Suppressor macrophage (primary cell): ENCODE measurements at places on chromosomes 4 and X.

- DNase-seq, result no peak
Observed at GRCh38 chr4:184275766-184276165, 58.1 kb upstream of the ENPP6 start.

- no peak for DNase-seq
Observed at GRCh38 chrX:78330540-78330939, 3.1 kb upstream of the CYSLTR1 start.

- DNase-seq, result no peak
Observed at GRCh38 chr4:47747846-47748494, 89.9 kb downstream of the CORIN start.

GRCh38 chrX:39679497-39680157 lies 418.1 kb downstream of the BCOR start:
- DNase-seq, result no peak

DNA sequence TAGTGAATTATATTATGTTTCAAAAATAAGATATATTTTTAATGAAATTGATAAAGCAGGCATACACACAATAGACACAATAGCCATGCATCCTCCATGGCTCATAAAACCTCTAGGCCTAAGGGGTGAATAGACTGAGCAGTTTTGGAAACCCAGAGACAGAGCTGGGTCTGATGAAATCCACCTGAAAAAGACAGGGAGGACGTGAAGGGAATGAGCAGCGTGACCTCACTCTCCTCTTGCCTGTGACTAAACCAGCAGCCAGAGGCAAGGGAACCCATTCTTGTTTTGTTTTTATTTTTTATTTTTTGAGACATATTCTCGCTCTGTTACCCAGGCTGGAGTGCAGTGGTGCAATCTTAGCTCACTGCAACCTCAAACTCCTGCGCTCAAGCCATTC lies 424.4 kb upstream of the FAM241A start:
- no peak for DNase-seq

GRCh38 chrX:153600032-153600373 lies 1.1 kb upstream of the CCNQ start:
- DNase-seq, result peak; percentile 47

DNA sequence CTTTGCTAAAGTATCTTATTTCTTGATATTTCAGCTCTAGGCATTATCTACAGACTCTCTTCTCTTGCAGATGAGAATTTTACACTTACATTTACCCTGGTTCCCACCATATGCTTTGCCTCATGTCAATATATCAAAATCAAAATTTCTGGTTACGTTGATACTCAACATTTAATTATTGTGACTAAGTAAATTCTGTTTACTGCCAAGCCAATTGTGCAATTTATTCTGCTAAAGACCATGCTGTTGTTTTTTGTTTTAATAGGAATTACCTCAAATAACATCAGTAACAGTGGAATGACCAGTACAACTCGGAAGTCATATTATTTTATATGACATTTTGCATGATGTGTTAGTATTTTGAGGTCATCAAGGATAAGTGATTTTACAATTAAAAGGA lies 125.5 kb downstream of the IL15 start:
- DNase-seq, result no peak

DNA sequence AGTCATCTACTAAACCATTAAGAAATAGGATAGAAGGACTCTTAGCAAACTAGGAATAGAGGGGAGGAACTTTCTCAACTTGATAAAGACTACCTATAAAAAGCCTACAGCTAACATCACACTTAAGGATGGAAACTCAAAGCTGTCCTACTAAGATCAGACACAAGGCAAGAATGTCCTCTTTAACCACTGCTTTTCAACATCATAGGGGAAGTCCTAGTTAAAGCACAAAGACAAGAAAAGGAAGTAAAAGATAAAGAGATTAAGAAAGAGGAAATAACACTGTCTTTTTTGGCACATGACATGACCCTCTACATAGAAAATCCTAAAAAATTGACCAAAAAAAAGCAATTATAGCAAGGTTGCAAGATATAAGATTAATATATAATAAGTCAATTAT lies 136.6 kb downstream of the FBXW7 start:
- peak; percentile 68 for DNase-seq

GRCh38 chr4:127509155-127509554 lies 123.6 kb upstream of the INTU start:
- DNase-seq, result no peak

DNA sequence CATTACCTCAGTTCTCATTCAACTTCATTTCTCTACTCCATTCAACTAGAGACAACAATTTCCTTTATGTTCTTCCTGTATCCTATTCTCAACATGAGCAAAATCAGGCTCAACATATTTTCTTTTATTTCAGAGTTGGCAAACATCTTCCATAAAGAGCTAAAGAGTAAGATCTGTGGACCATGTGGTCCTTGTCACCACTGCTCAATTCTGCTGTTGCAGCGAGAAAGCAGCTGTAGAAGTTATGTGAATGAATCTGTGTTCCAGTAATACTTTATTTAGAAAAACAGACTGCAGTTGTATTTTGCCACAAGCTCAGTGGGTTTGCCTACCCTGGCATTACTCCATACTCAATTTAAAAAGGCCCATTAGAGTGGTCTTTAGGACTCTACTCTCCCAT lies 2057.3 kb downstream of the ARAP2 start:
- no peak for DNase-seq

DNA sequence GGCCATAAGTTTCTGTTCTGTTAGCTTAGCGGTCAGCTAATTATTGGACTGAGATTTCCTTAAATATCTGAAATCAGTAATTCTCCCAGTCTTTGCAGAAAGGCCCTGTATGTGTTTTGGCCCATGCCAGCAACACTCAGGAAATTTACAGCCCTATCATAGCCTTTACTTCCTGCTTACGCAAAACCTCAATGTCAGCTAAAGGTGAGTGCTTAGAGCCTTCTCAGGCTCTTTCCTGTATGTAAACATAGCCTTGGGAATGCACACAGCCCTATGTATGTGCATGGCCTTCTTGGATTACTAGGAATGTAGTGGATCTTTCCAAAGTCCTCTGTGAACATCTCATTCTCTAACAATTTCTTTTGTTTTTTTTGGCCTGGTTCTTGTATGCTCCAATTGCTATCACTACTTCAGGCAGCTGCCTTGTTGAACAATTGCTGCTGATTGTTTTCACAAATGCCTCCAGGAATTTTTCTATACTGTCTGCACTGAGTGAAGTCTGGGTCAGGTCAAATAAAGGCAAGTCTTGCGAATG lies 200.0 kb downstream of the PPP1R2C start:
- DNase-seq, result no peak

DNA sequence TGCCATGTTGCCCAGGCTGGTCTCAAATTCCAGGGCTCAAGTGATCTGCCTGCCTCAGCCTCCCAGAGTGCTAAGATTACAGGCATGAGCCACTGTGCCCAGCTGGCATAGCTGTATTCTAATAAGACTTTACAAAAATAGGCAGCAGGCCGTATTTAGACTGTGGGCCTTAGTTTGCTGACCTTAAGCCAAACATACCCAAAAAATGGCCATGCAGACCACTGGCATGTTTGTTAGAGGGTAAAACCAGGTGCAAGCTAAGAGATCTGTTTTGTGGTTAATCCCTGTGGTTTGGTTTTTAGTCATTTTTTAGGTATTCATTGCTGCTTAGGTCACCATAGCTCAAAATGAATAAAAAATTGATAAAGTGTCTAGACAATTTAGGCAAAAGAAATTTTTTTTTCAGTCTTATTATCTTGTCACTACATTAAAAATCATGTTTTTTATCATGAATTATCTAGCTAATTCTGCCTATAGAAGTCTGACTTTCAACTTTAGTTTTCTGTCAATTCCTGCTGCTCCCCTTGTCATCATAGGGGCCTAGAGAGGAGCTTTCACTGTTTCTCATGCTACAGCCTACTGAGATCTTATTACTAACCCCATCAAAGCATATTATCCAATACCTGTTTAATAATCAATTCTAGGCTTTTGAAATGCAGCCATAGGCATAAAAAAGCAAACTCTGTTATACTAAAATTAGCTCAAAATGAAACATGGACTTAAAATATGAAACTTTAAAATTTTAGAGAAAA lies 7.5 kb upstream of the SPINK2 start:
- no peak for DNase-seq

DNA sequence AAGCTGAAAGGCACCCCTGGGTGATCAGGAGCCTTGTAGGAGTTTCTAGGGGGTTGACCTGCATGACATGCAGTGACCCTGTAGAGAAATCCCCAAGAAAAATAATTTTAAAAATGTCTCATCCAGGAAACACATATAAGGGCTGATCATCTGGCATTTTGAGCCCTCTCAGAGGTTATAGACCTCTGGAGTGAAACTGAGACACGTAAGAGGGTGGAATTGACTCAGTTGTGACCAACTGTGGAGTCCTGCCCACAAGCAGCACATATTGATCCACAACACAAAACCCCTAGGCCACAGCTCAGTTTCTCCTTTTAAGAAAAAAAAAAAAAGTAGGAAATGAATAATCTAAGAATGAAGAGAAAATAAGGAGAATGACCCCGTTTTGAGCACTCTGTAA lies 32.5 kb upstream of the MTMR8 start:
- DNase-seq, result no peak

DNA sequence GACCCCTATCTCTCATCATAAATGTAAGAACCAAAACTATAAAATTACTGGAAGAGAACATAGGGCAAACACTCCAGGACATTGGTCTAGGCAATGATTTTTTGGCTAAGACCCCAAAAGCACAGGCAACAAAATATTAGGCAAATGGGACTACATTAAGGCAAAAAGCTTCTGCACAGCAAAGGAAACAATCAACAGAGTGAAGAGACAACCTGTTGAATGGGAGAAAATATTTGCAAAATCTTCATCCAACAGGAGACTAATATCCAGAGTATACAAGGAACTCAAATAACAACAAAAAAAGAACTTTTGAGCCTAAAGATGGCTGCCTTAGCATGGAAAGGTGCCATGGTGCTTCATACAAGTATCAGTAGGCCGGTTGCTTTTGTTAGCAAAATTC lies 111.1 kb upstream of the FMR1 start:
- DNase-seq, result no peak

- DNase-seq, result no peak
Observed at GRCh38 chrX:103779141-103779789, 2.6 kb downstream of the PLP1 start.

DNA sequence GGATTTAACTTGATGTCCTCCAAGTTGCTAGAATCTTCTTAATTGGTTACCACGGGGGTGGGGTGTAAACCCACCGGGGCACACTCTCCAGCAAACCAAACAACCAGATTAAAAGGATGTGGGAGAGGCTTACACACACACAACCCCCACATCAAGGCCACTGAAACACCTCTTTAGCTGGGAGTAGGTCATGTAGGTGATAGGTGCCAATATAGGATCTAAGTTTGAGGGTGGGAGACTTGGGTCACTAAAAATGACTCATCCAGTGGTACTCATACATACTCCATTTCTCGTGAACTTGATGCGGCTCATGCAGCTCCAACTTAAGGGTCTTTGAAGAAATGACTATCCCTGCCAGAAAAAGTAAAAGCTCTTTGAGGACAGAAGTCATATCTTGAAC lies 20.5 kb upstream of the CD40LG start:
- no peak for DNase-seq

DNA sequence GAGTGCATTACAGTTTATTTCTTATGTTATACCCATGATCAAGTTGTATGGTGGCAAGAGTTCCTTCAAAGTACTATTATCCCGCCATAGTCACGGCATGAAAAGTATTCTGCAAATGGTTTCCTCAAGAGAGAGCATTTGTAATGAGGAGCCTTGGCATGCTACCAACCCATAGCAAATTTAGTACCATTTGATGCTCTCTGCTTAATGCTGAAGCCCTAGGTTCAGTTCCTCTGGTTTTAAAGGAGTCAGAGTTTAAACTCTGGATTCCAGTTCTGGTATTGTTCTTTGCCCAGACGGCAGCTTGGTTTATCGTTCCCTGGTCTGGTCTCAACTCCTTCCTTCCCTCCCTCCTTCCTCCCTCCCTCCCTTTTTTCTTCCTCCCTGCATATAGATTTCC lies 371.3 kb downstream of the BMPR1B start:
- no peak for DNase-seq

GRCh38 chr4:21649391-21650090 lies 299.0 kb downstream of the KCNIP4 start:
- no peak for DNase-seq
